RKO (cell line): ENCODE measurements at places on chromosomes 1 and 21.

GRCh38 chr1:1005774-1006304, 5.9 kb upstream of the HES4 start:
- no peak for DNase-seq

DNA sequence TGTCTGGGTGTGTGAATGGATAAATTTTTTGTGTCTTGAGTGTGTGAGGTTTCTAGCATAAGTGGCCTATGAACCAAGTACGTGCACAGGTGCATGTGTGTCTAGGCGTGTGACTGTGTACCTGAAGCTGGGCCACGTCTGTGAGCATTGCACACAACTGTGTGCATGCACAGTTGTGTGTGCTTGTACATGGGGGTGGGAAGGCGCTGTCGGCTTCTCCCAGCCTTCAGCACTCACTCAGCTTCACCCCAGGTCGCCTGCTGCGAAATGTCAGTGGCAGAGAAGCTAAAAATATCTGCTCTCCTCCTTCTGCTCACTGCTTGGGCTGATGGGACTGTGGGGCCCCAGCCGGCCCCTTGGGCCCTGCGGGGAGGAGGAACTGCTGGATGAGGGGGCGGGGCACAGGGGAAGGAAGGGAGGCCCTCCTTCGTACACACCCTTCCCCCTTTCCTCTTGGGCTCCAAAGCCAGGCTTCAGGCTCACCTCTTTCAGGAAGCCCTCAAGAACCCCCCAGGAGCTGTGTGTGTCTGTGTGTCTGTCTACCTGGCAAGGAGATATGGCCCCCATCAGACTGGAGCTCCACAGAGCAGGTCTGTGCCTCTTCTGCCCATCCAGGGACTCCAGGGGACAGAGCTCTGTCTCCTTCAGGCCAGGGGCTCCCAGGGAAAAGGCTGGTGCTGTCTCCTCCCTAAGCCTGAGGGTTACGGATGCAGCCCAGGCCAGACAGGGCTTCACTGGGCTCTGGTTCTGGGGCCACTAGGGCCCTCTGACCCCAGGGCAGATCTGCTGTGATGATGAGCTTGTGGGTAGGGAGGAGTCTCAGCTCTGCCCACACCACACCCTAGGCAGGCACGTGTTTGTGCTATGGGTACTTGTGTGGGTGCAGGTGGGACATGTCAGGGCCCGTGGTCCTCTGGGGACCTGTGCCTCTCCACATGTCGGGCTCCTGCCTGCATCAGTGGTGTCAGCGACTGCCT, 35.6 kb upstream of the WASF2 start:
- no peak for DNase-seq

- no peak for DNase-seq
Observed at GRCh38 chr1:51219022-51219421, 17.1 kb upstream of the RNF11 start.

- no peak for DNase-seq
Observed at GRCh38 chr1:18869847-18870594, 10.6 kb upstream of the TAS1R2 start.

GRCh38 chr21:23021481-23021880, 2023.3 kb downstream of the NCAM2 start:
- no peak for DNase-seq

DNA sequence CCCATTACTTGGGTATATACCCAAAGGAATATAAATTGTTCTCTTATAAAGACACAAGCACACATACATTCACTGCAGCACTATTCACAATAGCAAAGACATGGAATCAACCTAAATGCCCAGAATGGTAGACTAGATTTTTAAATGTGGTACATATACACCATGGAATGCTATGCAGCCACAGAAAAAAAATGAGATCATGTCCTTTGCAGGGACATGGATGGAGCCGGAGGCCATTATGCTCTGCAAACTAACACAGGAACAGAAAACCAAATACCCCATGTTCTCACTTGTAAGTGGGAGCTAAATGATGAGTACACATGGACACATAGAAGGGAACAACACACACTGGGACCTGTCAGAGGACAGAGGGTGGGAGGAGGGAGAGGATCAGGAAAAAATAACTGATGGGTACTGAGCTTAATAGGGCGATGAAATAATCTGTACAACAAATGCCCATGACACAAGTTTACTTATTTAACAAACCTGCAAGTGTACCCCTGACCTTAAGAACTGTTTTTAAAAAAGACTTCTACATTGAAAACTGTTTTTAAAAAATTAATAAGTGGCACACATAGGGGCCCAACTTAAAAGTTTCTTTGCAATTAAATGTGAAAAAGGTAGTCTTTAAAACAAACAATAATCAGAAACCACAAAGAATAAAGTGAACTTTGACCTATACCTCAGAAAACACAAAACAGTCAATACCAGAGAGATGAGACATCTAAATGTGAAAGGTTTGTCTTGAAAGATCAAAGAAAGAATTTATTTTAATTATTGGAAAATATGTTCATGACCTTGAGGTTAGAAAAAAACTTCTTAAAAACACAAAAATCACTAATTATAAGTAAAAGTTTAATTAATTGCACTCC, 75.2 kb downstream of the CDC42BPA start:
- DNase-seq: no peak

GRCh38 chr1:58816747-58817221, 32.9 kb upstream of the JUN start:
- DNase-seq: peak; percentile 51

GRCh38 chr1:20729155-20729931, 3.2 kb downstream of the SH2D5 start:
- no peak for DNase-seq

- DNase-seq: no peak
Observed at GRCh38 chr1:21865609-21865942, 53.5 kb downstream of the LDLRAD2 start.

DNA sequence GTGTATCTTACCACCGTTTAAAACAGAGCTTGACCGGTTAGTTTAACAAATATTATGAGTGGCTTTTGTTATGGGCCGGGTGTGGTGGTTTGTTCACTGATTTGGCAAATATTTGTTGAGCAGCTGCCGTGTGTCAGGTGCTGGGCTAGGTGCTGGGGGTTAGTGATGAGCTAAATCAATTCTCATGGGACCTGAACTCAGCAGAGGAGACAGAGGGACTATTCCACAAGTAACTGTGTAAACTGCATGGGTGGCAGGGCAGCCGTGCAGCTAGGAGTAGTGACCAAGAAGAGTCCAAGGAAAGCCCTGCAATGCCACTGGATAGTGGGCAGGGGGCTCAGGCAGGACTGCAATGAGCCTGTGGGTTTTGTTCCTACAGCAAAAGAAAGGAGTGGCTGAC, 11.2 kb upstream of the C2CD2 start:
- no peak for DNase-seq
